Right renal pelvis (tissue), 4 donors: ENCODE measurements at places on chromosomes 7 and 10. TPM values are rescaled to one million over a fixed set of nuclear protein-coding genes. Genes with fewer than 3 reads are reported as not detected.

- DNase-seq = no peak
Measured at GRCh38 chr10:107340326-107340725, 175.8 kb upstream of the SORCS1 start.

DNA sequence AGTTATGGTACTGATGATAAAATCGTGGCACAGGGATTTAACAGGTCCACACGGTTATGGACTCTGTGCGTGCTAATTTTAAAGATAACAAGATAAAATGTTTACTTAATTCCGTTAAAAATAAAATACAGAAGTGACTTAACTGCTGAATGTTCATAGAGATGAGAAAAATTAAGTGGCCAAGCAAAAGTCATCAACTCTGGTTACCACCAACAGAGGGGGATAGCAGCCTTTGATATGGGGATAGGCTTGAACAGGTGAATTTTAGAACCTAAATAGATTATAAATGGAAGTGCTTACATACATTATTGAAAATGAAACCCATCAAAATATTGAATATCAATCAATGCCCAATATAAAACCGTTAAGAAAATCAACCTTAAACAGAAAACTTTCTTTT is 245.0 kb downstream of the WDR37 start:
- DNase-seq = no peak

PDE6C gene
- 0.52 TPM for polyA plus RNA-seq

SFRP5 gene
- polyA plus RNA-seq = 0.14 TPM

ETV1 gene
- 41.6 TPM for polyA plus RNA-seq

- DNase-seq = no peak
Measured at GRCh38 chr10:132144086-132144485, 42.7 kb upstream of the DPYSL4 start.

GRCh38 chr7:66741710-66742049 is 1.1 kb downstream of the RABGEF1 start:
- DNase-seq = no peak

ASZ1 gene
- not detected for polyA plus RNA-seq

CYCS gene
- polyA plus RNA-seq = 203 TPM

- DNase-seq = no peak
Measured at GRCh38 chr10:7003831-7004395, 406.9 kb downstream of the SFMBT2 start.

DNA sequence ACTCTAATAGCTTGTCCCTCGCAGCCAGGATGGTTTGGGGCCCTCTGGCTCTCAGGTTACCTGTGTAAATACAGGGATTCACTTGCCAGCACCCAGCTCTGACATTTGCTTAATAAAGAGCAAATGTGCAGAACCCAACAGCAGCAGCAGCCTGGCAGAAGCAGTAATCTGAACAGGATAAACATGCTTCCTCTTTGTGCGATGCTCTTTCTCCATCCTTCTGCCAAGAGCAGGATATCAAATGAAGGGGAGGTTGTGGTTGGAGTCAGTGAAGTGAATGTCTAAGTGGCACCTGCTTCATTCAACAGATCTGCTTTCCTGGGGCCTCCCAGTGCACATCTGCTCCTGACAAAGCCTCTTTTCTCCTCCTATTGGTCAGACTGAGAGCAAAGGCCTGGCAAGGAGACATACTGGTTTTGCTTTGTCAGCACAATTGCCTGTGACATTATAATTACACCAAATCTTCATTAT is 130.3 kb downstream of the NRF1 start:
- no peak for DNase-seq

DNA sequence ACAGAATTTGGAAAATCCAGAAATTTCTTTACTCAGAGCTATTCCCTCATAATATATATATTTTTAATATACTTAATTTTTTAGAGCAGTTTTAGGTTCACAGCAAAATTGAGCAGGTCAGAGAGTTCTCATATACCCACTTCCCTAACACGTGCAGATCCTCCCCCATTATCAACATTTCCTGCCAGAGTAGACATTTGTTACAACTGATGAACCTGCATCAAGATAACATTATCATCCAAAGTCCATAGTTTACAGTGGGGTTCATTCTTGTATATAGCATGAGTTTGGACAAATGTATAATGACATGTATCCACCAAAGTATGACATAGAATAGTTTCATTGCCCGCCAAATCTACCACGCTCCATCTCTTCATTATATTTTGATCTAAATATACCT is 170.0 kb downstream of the PTEN start:
- no peak for DNase-seq

LIPJ gene
- 0.15 TPM for polyA plus RNA-seq

DNA sequence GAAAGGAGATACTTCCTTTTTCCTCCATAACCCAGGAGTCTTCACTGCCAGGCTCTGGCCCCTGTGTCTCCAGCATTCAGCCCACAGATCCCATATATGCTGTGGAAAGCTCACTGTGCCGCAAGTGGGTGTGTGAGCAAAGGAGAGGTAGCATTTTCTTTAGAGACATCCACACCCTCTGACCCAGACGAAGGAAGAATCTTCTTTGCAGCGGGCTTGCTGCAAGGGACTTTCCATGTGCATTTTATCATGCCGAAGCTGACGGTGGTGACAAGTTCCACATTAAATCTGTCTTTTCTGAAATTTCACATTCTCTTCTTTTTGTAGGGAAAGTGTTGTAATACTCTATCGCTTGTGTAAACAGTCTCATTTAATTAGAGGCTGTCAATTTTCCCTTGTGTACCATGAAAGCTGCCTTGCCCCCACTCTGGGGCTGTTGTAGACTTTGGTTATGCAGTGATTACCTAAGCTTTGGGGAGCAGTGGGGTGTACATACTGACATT is 409.5 kb downstream of the SUGCT start:
- no peak for DNase-seq

DNA sequence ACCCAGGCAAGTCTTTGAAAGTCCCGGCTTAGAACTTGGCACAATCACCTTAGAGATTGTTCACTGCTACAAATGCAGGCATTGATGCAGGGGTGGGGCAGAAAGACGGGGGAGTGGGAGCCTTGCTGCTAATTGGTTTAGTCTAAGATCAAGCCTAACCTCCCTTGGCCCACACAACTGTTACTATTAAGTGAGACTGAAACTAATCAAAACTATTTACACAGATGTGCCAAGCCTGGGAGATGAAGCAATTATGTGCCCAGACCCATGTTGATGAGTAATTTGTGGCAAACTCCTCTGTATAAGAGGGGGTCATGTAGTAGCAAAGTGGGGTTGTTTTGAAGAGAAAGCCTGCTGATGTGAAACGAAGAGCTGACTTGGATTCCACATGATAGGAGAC is 178.2 kb upstream of the ITGB1 start:
- no peak for DNase-seq

DNA sequence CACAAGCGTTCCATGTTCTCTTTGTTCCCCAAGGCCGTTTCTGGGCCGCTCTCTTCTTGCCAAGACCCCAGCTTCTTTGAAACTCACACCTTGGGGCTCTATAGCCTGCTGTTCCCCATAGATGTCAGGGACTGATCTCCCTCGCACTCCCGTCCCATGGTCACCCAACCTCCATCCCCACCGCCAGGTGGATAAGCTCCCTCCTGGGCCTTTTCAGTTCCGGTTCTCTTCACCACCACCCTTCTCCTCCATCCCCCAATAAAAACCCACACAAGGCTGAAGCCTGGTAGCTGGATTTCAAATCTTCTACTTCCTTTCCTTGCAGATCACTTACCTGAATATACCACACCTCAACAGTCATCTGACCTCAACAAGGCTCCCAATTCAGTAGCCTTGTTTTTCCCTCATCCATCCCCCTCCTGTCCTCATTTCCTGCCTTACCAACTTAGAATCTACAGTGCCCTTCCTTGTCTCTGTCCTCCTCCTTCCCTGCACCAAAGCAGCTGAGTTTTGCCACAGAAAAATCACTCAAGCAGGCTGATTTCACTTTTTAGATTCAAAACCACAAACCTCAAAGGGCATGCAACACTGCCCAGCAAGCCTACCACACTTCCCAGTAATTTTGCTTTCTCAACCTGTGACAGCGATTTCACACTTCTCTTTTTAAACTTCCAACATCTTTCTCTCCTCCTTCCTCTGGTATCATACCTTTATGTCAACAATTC is 7.7 kb downstream of the SLC37A3 start:
- no peak for DNase-seq

GRCh38 chr10:30816820-30817171 is 187.2 kb upstream of the LYZL2 start:
- DNase-seq = no peak

GRCh38 chr7:26153823-26154783 is 2.1 kb downstream of the NFE2L3 start:
- no peak for DNase-seq
